B cell (primary cell): ENCODE measurements at places on chromosomes 6 and 20. TPM values are rescaled to one million over a fixed set of nuclear protein-coding genes. Genes with fewer than 3 reads are reported as not detected.

DNA sequence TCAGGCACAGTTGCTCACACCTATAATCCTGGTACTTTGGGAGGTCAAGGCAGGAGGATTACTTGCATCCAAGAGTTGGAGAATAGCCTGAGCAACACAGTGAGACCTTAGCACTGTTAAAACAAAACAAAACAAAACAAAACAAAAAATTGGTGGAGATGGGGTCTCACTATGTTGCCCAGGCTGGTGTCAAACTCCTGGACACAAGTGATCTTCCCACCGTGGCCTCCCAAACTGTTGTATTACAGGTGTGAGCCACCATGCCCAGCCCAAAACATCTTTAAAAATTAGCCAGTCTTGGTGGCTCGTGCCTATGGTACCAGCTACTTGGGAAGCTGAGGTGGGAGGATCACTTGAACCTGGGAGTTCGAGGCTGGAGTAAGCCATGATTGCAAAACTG is 120.2 kb downstream of the GMDS start:
- H3K4me3 ChIP-seq, result no peak overlapping the region
- DNase-seq, result no peak
- no peaks in the 10 kb centered on the region for H3K27me3 ChIP-seq
- H3K27ac ChIP-seq, result no peak overlapping the region

TCP11 gene
- polyA plus RNA-seq, result not detected in 2 replicates

GRCh38 chr6:27872642-27873020 is 39.6 kb downstream of the OR2B2 start:
- no peaks in the 10 kb centered on the region for H3K27me3 ChIP-seq
- peaks cover 18% of the 10 kb centered on the region for H3K4me1 ChIP-seq
- DNase-seq, result no peak
- H3K4me3 ChIP-seq, result peak overlapping the region; percentile 72
- H3K36me3 ChIP-seq, result no peaks in the 10 kb centered on the region
- peak overlapping the region; percentile 79 for H3K27ac ChIP-seq

DNA sequence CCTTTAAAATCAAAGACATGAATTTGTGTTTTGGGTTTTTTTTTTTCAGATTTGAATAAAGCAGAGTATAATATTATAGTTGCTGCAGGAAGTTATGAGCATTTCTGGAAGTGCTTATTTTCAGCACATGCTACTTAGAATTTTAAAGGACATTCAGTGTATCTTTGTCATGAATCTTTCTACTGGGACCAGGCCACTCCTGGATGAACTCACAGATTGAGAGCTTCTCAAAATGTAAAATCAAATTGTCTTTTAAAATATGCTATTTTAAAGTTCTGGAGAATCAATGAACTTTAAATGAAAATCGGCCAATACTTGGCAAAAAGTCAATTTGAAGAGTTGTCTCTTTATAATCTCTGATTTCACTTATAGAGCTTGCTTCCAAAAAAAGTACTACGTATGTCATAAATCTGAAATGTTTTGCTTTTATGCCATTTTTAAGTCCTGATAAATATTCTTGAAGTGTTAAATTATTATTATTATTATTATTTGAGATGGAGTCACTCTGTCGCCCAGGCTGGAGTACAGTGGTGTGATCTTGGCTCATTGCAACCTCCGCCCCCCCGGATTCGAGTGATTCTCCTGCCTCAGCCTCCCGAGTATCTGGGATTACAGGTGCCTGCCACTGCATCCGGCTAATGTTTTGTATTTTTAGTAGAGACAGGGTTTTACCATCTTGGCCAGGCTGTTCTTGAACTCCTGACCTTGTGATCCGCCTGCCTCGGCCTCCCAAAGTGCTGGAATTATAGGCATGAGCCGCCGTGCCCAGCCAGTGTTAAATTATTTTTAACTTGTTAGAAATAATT is 175.7 kb upstream of the AKAP12 start:
- H3K27ac ChIP-seq, result no peak overlapping the region
- H3K4me1 ChIP-seq, result no peaks in the 10 kb centered on the region

- H3K4me1 ChIP-seq, result no peaks in the 10 kb centered on the region
- no peak for DNase-seq
- H3K27me3 ChIP-seq, result no peaks in the 10 kb centered on the region
Measured at GRCh38 chr6:151170622-151171246, 69.0 kb upstream of the AKAP12 start.

DNA sequence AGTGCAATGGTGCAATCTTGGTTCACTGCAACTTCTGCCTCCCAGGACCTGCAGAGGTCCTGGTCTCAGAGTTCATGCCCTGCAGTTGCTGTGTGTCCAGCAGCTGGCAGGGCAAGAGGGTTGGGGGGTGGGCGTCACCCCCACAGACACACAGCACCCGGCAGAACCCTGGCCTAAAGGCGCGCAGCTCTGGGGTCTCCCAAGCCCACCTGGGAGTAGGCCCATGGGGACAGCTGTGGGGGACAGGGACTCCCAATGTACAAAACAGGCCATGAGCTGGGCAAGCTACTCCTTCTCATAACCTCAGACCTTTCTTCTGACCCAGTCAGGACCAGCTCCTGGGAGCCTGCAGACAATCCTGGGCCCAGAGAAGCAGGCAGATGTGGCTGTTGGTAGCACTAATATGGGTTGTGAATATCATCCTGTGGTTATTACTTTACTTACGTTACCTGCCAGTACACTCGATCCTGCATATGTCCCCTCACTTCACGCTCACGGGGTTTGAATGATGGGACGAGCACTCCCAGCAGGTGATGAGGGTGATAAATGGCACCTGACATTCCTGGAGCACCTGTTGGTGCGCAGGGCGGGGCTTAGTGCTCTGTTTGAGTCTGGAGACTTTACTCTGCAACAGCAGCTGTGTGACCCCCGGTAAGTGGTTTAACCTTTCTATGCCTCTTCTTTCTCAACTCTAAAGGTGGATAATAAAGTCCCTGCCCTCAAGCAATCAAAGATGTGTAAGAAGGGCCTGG is 39.9 kb upstream of the SULF2 start:
- H3K4me1 ChIP-seq, result no peaks in the 10 kb centered on the region
- DNase-seq, result no peak
- H3K27ac ChIP-seq, result no peak overlapping the region
- no peaks in the 10 kb centered on the region for H3K27me3 ChIP-seq

DNA sequence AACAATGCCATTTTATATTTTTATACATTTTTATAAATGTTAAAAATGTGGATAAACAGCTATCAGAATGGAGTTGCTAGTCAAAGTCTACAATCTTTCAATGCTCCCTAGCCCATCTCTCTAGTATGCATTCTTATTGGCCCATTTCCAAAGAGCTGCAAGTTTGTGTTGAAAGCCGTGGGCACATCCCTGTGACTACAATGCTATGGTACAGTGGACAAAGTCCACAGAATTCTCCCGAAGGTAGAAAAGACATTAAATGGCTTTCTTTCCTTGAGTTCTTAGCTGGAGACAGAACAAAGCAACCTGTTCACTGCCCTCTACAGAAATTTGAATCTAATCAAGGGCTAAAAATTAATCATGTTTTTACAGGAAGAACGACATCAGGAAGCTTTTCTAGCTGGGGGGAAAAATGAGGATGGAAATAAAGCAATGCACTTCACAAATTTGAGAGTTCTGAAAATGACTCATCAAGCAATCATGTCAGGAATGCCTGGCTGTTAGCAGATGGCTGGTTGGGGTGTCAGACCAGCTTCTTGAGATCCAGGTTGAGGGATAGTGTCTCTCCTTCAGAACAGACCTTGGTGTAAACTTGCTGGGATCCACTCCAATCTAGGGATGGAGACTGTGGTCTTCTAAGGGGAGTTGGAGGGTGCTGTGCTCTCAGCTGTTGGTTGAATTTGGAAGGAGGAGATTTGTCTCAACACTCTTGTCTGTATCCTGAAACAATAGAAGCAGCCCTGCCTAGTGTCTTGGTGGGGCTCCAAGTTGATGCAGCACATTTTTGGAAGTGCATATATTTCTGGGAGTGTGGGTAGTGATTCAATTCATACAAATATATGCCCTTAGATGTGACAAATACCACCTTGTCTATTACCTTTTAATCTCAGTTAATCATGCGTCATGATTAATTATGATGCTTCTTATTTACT is 143.4 kb upstream of the PHACTR1 start:
- DNase-seq, result no peak
- no peaks in the 10 kb centered on the region for H3K27me3 ChIP-seq
- H3K4me1 ChIP-seq, result no peaks in the 10 kb centered on the region
- H3K4me3 ChIP-seq, result no peak overlapping the region
- H3K36me3 ChIP-seq, result no peaks in the 10 kb centered on the region
- H3K27ac ChIP-seq, result no peak overlapping the region

SSTR4 gene
- not detected in 2 replicates for polyA plus RNA-seq

DNAH8 gene
- 0.63 and 0.69 TPM in 2 replicates for polyA plus RNA-seq

GRCh38 chr6:139988685-139989084 is 614.2 kb upstream of the CITED2 start:
- no peak for DNase-seq
- H3K27ac ChIP-seq, result no peak overlapping the region
- H3K36me3 ChIP-seq, result no peaks in the 10 kb centered on the region
- H3K27me3 ChIP-seq, result no peaks in the 10 kb centered on the region

DNA sequence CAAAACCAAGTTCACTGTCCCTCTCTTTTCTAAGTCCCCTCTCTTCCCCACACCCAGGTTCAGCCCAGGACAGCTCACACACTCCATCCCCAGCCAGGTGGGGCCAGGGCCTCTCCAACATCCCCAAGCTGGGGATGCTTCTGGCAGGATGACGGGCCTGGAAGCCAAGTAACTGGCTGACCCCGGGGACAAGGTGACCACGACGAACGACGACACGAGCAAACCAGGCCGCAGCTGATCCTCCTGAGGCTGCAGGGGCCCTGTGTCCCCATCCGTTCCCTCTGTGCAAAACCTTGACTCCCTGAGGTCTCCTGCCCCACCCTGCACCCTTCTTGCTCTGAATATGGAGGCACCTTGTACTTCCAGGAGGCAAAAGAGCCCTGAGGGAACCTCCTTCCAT is 11.6 kb upstream of the PLG start:
- H3K27me3 ChIP-seq, result no peaks in the 10 kb centered on the region
- H3K36me3 ChIP-seq, result no peaks in the 10 kb centered on the region
- no peak overlapping the region for H3K4me3 ChIP-seq
- no peak overlapping the region for H3K27ac ChIP-seq

- H3K4me1 ChIP-seq, result no peaks in the 10 kb centered on the region
- no peak overlapping the region for H3K27ac ChIP-seq
- DNase-seq, result no peak
- H3K4me3 ChIP-seq, result no peak overlapping the region
- H3K27me3 ChIP-seq, result no peaks in the 10 kb centered on the region
- H3K36me3 ChIP-seq, result peaks cover 2% of the 10 kb centered on the region
Measured at GRCh38 chr6:100573166-100573565, 108.4 kb upstream of the SIM1 start.

DNA sequence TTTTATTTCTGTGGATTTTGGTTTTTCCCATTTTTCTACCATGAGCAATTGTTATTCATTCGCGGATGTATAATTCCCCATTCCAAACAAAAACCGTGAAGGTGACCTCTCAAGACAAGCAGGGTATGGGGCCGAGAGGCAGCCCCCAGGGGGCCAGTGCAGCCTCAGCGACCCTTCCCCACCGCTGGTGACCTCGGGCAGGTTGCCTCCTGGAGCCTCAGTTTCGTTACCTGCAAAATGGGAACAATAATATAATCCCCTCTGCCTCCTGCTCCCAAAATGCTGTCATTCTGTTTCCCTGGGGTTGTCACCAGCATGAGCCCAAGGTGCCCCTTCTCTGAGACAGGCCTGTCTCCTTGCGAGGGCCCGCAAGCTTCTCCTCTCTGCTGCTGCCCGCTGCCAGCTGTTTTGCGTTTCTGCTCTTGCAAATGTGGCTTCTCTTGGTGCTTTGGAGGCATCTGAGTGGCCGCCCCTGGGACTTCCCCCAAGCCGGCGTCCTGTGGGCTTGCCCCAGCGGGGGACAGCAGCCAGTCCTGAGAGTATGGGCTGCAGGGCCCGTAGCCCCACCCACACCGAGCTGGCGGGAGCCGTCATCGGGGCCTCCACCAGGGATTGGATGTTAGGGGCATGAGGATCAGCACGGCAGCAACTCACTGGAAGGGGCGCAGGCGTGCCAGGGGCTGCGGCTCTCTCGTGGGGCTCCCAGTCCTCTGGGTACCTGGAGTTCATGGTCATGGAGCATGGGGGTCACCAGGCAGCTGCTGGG is 161.9 kb downstream of the TAF4 start:
- no peak overlapping the region for H3K27ac ChIP-seq
- no peak for DNase-seq
- H3K4me3 ChIP-seq, result no peak overlapping the region
- H3K36me3 ChIP-seq, result no peaks in the 10 kb centered on the region
- no peaks in the 10 kb centered on the region for H3K4me1 ChIP-seq

USP49 gene
- 2.6 and 3.2 TPM in 2 replicates for polyA plus RNA-seq

DNA sequence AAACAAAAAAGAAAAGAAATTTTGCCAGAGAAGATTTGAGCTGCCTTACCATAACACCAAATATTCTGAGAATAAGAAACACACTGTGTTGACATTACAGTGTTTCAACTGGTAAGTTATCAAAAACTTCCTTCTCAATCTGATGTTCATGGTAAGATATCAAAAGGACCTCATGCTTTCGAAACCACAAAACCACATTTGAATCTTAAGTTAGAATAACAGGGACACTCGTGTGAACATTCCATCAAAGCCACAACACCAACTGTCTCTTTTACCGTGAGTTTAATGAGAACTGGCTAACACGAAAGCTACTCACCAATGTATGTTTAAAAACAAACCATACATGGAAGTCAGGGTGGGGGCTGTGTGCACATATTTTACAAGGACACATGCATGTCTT is 73.0 kb upstream of the OPRM1 start:
- H3K4me1 ChIP-seq, result no peaks in the 10 kb centered on the region
- no peak for DNase-seq
- no peak overlapping the region for H3K4me3 ChIP-seq
- H3K27me3 ChIP-seq, result no peaks in the 10 kb centered on the region

GRCh38 chr6:125217369-125217768 is 63.8 kb downstream of the TPD52L1 start:
- H3K4me1 ChIP-seq, result no peaks in the 10 kb centered on the region
- H3K27me3 ChIP-seq, result no peaks in the 10 kb centered on the region

HLA-DRB1 gene
- polyA plus RNA-seq, result 1,038 and 1,240 TPM in 2 replicates

GRCh38 chr6:134502614-134503549 is 185.0 kb upstream of the SGK1 start:
- H3K4me3 ChIP-seq, result no peak overlapping the region
- H3K4me1 ChIP-seq, result no peaks in the 10 kb centered on the region
- H3K36me3 ChIP-seq, result no peaks in the 10 kb centered on the region
- H3K27me3 ChIP-seq, result no peaks in the 10 kb centered on the region
- no peak for DNase-seq

DNA sequence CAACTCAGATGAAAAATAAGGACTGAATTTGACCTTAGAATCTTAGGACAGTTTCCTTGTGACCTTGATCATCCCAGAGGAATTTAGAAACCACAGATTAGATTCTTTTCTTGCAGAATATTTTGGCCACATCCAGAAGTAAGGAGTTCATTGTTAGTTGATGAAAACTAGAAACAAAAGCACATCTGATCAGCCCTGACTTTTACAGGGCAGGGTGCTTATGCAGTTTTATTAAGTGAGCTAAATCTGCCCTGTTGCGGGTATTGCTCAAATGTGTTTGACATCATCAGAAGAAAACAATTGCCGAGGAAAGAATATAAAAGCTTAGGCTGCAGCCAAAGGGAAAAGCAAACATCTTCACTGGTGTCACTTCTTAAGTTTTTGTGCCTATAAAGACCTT is 100.8 kb downstream of the MTFR2 start:
- H3K4me1 ChIP-seq, result no peaks in the 10 kb centered on the region
- DNase-seq, result no peak
- no peaks in the 10 kb centered on the region for H3K27me3 ChIP-seq
- H3K36me3 ChIP-seq, result peaks cover 9% of the 10 kb centered on the region

GRCh38 chr6:118705544-118706491 is 54.4 kb upstream of the CEP85L start:
- H3K4me3 ChIP-seq, result no peak overlapping the region
- H3K27me3 ChIP-seq, result no peaks in the 10 kb centered on the region
- no peaks in the 10 kb centered on the region for H3K36me3 ChIP-seq
- DNase-seq, result peak; percentile 44
- peak overlapping the region; percentile 80 for H3K27ac ChIP-seq
